SHP77 treated with DMSO at 0.1 percent for 48 hours (cell line): ENCODE measurements at places on chromosomes 3 and 15.

DNA sequence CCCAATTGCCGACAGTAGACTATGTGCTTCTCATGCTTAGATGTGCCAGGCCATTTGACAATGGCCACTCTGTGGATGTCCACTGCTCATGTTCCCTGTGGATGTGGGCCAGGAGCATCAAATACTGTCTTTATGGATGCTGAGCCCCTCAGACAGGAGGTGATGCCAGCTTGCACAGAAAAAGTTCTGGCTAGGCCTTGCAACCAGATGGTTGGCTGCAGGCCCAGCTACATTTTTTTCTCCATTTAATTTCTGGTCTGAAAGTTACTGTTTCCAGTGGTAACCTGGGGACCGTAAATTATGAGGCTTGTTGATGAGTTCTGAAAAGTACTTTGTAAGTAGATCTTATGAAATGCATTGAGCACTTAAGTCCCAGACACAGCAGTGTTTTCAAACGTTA, 228.5 kb downstream of the CHL1 start:
- no peak for DNase-seq

DNA sequence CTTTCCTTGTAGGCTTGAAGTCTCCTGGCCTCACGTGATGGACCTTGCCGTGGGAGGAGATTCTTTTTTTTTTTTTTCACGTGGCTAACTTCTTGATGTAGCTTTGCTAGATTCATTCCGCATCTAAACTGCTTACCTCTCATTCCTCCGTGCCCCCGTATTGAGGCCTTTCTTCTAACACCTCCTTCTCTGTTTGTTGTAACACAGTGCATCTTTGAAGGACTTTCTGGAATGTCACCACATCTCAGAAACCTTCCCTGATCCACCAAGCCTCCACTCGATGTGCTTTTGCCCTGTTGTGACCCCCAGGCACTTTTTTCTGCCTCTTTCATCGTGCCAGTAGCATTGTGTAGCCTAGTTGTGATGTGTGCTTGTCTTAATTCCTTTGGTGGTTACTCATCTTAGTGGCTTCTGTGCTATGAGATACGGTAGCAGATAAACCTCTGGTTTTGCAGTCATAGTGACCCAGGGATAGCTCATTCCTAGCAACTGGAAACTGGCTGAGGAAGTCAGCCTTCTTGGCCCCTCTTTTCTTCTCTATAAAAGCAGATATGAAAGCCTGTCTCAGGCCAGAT, 1.6 kb upstream of the BNC1 start:
- DNase-seq, result no peak

- DNase-seq, result no peak
These were observed 12.9 kb upstream of the PRC1 start for GRCh38 chr15:91007266-91007665.

DNA sequence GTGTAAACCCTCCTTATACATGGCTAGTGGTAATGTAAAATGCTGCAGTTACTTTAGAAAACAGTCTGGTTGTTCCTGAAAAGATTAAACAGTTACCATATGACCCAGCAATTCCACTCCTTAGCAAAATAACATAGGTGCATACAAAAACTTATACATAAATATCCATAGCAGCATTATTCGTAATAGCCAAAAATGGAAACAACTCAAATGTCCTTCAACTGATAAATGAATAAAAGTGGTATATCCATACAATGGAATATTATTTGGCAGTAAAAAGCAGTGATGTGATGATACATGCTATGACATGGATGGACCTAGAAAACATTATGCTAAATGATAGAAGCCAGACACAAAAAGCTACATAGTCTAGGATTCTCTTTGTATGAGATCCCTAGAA, 31.6 kb upstream of the SIN3A start:
- DNase-seq, result no peak

- DNase-seq, result no peak
These were observed 94.1 kb upstream of the PROK2 start for GRCh38 chr3:71879089-71879488.

DNA sequence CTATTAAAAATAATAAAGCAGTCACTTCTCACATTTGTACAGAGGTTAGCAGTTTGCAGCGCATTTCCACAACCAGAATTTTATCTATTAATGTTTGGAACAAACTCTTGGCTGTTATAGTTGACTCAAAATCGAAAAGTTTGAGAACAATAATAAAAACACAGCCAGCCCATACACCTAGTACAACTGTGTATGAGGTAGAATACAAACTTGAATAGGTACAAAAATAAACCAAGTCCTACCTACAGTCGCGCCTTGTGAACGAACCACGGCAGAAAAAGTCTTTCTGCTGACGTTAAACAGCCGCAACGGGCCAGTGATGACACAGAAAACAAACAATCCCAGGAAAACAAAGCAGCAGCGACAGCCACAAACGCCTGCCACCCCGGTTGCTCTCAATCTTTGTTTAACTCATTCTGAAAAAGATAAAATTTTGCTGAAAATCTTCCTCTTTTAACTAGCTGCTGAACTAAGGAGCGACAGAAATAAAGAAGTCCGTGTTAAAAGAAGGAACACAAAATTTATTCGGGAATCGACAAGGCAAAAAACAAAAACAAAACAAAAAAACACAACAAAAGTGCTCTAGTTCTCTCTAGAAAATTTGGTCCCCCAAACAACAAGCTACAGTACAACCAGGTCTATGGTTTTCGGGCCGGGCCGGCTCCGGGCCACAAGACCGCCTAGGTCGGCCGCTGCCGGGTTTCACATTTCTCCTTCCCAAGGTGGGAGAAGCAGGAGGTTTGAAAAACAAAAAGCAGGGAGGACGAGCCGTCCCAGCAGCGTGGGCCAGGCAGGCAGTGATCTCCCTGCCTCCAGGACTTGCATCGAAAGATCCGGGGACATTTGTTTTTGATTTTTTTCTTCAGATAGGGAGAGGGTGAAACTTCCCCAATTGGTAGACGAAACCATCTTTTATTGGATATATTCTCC, 2.9 kb downstream of the FOXL2 start:
- DNase-seq, result no peak
